T-helper 1 cell treated with Interleukin-12 subunit alpha and Interleukin-12 subunit beta and Interleukin-4 antibody, amounts not matched to agents 30 ng/mL and 1 ng/mL, for 36 hours (primary cell): ENCODE measurements at places on chromosomes 11 and 22. TPM values are rescaled to one million over a fixed set of nuclear protein-coding genes. Genes with fewer than 3 reads are reported as not detected.

Gene OR51F1
- total RNA-seq = not detected in 2 replicates

Gene MUC6
- total RNA-seq = not detected in 2 replicates

Gene RPL27A
- total RNA-seq = 629 and 638 TPM in 2 replicates

Gene OR8D4
- not detected in 2 replicates for total RNA-seq

Gene CARNS1
- total RNA-seq = 0.47 and 0.66 TPM in 2 replicates

Gene NAALADL1
- total RNA-seq = 14.1 and 14.4 TPM in 2 replicates

Gene APOBEC3B
- 18.9 and 20.2 TPM in 2 replicates for total RNA-seq

Gene MMP10
- not detected in 2 replicates for total RNA-seq
